Peyer's patch (tissue), 4 donors: ENCODE measurements at places on chromosomes 6 and 20.
A peak's percentile ranks its signal among the peaks of the same experiment; 100 is the strongest.

- DNase-seq = no peak
Observed at GRCh38 chr6:7919871-7920270, 9.3 kb upstream of the TXNDC5 start.

- no peak for DNase-seq
Observed at GRCh38 chr20:1656844-1657243, 735 bp downstream of the SIRPG start.

DNA sequence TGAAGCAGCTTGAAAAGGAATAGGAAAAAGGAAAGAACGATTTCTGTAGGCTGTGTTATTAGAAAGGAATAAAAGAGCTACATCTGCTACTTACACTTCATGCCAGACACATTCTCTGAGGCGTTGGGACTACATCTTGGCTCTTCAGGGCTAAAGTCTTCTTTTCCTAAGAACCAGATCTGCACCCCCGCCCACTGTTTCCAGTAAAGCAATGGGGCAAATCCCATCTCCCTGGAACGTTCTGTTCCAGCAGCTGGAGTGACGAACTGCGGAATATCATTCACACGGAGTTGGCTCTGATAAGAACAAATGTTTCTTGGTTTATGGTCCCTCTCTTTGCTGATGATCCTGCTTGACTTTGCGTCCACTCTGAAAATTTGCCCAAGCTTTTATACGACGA, 26.9 kb downstream of the FAM50B start:
- DNase-seq = no peak

- DNase-seq = no peak
Observed at GRCh38 chr6:84842525-84843166, 78.2 kb upstream of the TBX18 start.

- DNase-seq = no peak
Observed at GRCh38 chr6:650098-650497, 6.8 kb downstream of the HUS1B start.

DNA sequence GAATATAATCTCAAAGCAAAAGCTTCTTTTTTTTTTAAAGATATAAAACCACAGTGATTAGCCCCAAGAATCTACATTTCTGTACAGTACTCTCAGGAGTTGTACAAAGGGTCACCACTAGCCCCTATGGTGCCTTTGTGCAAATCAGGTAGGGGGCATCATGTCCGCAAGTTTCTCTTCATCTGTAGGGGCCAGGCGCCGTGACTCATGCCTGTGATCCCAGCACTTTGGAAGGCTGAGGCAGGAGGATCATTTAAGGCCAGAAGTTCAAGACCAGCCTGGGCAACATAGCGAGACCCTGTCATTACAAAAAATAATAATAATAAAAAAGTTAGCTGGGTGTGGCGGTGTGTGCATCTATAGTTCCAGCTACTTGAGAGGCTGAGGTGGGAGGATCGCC, 63.9 kb downstream of the ZMYND8 start:
- DNase-seq = no peak

GRCh38 chr6:144849920-144850319, 564.8 kb downstream of the UTRN start:
- no peak for DNase-seq

- peak; percentile 97 for DNase-seq
Observed at GRCh38 chr20:49187851-49188641, at the start of gene STAU1. Gene STAU1 (minus strand): TSS chr20:49188334. CDS start chr20:49166201, 22,133 bp downstream.

GRCh38 chr6:128327890-128328289, 192.5 kb downstream of the PTPRK start:
- DNase-seq = no peak

DNA sequence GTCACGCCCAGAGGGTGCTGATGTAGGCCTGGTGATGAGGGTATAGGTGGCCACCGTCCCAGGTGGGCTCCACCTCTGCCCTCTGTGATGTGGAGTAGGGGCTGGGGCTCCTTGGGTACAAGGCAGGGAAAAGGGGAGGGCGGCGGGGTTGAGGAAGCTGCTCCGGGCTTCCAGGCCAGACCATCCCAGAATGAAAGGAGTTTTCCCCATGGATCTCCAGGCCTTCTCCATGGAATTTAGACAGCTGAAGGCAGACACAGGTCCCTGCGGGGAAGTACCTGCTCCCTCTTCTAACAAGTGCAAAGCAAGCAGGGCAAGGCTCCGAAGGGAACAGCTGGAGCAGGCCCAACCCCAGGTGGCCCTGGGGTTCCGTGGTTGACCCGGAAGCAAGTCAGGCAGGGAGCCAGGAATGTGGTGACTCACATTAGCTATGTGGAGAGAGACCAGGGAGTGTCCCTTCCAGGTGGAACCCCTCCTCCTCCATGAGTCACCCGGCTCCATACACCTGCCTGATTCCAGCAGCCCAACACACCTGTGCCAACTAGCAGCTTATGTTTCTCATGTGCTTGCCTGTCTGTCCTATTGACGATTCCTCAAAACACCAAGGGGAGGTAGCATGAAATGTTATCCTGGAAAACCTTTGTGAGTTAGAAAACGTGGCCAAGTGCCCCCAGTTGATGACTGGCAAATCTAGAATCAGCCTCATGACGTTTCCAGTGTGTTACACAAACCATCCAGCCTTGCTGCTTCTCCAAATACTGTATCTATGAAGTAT, 59.7 kb upstream of the SNX9 start:
- DNase-seq = peak; percentile 96

- no peak for DNase-seq
Observed at GRCh38 chr6:13004601-13005000, 288.0 kb downstream of the PHACTR1 start.

DNA sequence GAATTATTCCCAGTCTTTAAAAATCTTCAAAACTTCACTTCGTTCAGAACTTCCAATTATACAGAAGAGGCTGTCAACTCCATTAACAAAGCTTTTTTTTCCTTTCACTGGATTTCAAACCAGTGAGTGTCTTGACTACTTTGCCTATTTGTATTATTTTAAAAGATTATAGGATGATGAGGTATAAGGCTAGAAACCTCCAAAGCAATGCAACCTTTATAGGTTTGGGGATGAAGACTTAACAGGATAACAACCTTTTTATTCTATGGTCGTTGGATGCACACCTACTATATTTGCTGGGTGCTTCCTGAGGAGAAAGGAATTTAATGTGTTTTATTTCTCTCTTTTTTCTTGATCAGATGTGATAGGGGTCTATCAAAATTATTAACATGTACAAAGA, 1.9 kb upstream of the OVOL2 start:
- DNase-seq = no peak

GRCh38 chr6:48535582-48536009, 424.6 kb upstream of the PTCHD4 start:
- no peak for DNase-seq

- no peak for DNase-seq
Observed at GRCh38 chr6:101000341-101000740, 119.2 kb upstream of the ASCC3 start.

- no peak for DNase-seq
Observed at GRCh38 chr20:63778857-63779256, 39.3 kb downstream of the SLC2A4RG start.

DNA sequence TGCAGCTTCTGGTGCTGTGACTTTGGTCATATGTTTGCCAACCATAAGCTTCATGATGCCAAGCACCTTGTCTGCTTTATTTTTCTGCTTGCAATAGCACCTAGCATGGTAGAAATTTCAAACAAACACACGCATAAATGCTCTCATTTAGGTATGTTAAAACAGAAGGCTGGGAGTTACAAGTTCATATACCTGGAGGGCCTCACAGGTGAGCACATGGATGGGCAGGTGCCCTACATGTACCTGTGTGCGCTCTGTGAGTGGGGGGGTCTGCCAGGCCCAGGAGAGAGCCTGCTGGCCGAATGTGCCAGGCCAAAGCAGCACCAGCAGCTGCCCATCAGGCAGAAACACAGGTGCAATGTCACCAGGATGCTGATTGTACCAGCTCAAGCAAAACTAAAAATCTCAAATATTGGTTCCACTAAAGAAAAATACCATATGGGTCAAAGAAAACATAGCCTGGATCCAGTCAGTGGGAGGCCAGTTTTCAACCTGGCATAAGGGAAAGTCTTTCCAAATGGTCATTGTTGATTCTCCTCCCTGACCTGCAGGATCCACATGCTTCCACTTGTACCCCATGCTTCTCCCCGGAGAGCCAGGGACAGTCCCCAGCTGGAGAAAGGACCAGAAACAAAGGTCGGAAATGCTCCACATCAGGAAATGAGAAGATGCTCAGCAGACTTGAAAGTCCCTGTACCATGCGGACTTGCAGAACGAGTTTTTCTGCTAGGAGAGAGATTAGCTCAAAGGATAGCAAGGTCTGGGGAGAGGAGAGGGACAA, 7.2 kb upstream of the PFDN4 start:
- DNase-seq = no peak

DNA sequence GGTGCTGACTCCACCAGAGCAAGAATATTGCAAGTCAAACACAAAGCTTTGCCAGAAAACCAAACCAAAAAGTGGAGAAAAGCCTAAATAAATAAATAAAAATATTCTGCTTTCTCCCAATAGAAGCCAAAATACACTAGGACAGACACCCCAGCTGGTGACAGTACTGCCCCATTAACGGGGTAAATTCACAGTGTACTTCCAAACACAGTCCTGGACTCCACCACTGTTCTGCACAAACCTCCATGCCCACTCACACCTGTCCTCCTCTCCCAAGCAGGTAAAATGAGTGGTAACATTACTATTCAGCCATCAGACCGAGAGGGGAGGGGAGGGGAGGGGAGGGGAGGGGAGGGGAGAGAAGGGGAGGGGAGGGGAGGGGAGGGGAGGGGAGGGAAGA, 70.7 kb downstream of the RALGAPA2 start:
- DNase-seq = no peak

DNA sequence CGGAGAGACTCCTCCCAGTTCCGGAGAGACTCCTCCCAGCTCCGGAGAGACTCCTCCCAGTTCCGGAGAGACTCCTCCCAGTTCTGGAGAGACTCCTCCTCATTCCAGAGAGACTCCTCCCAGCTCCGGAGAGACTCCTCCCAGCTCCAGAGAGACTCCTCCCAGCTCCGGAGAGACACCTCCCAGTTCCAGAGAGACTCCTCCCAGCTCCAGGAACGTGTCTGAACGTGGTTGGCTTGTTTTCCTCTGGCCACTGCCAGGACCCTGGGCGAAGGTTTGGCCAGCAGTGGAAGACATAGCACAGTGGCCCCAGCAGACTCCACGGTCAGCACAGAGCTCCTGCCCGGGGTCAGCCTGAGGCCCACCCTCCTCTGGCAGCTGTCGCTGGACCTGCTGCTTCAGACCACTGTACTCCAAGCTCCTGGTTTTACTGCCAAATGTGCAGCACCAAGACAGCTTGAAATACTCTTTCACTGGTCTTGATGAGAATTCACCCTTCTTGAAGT, 122.3 kb upstream of the AFDN start:
- no peak for DNase-seq

DNA sequence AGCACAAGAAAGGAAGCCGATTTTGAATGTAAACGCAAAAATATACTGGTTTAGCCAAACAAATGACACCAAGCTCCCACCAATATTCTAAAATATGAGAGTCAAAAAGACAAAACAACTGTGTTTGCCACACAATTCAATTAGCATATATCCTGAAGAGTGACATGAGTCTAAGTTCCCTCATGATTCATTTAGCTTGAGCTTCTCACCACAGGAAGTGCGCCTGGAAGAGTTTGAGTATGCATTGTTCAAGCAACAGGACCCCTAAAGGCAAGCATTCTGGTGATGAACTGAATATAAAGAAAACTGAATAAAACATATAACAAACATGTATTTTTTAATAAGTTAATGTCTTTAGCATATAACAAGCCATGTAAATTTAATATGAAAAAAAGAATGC, 115.2 kb upstream of the RUNX2 start:
- DNase-seq = no peak

DNA sequence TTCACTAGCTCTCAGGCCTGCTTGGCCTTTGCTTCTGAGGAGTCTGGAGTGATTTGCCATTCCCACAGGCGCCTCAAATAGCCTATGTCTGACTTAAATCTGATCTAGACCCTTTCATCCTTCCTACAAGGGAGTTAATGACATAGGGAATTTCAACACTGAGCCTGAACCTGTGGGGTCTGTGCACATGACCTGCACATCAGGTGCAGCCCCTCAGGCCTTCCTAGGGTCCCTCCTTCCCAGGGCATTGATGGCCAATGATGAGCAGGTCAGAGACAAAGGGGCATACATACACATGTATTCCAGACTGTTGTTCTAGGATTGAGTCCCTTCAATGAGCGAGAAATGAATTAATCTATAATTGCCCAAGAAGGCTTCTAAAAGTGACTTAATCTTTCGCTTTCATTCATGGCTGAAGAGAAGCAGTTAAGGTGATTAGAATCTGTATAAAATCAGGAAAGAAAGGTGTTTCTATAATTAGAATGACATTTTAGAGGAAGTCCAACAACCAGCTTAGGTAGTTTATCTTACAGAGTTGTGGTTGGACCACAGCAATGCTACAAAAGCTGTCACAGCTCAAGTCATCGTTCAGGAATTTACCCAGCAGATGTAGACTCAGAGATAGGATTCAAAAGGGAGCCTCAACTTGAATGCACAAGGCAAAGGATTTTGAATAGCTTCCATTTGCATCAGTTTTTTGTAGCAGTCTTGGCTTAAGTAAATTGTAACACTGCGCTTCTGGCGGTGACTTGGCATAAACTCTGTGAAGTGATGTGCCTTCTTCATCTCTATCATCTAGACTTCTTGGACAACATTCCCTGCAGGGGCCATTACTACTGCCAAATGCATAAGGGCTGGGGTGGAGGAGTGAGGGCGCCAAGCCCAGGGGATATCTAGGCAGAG, 27.0 kb upstream of the TBC1D7 start:
- peak; percentile 38 for DNase-seq

DNA sequence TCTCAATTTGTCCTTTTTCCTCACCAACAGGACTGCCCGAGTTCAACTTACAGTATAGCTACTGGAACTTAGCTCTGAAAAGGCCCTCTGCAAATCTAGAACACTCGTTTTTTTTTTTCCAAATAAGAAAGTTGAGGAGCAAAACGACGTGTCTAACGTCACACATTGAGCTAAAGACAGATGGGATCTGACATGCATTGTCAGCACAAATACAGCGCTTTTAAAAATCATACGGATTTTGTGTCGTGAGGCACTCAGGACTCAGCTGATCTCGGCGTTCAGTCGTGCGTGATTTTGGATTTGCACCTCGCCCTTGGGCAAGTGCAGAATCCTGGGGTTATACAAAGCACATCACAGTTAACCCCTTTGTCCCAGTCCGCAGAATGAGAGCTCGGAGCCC, 94.7 kb upstream of the ZNF322 start:
- no peak for DNase-seq

DNA sequence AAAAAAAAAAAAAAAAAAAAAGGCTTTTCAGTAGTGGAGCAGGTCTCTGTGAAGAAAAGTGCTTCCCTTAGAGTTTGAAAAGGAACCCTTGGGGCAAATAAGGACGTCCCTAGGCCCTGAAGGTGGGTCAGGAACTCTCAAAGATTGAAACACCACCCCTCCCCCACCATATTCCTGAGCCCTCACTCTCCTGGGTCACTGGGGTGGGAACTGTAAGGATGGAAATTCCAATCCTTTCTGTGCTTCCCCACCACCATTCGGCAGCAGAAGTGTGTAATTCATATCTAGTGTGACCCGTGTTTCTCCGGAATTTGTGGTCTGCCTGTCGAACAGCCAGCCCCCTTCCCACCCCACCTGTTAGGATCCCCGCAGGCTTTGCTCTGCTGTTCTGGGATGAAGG, 12.3 kb downstream of the CDYL start:
- DNase-seq = no peak
